ENCODE measurements at places on chromosomes 4 and X.
A peak's percentile ranks its signal among the peaks of the same experiment; 100 is the strongest.

DNA sequence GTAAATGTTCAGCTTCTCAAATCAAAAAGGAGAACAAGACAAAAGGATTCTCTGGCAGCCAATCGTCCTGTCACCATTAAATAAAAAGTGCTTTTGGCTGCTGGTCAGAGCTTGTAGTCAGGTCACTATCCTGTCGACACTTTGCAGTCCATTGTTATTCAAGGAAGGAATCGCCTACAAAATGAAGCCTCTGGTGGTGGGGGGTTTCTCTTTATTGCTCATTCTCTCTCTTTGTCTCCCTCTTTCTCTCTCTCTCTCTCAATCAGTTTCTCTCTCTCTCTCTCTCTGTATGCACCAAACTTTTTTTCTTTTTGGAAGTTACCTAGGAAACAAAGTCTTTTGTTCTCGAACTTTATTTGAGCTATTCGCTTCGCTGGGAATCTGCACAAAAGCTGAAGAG, 17.6 kb upstream of the SCML1 start:
- DNase-seq: no peak

- no peak for DNase-seq
These were observed 2.7 kb downstream of the SLC39A8 start for GRCh38 chr4:102342404-102343074.

DNA sequence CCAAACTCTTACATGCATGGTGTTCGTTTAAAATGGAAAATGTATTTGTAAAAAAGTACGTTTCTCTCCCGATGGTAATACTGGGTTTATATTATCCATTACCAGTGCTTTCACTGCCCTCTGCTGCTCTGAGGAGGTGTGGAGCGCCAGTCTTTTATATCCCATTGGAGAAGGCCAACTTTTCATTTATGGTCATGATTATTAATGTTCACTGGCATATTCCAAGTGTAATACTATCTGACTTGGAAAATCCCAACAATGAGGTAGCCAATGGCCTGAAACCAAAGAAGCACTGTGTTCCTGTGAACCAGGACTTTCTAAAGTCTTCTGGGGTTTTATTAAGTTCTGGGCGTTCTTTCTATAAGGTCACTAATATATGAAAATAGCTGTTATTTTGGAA, 80.7 kb downstream of the SYNPO2 start:
- peak; percentile 65 for DNase-seq

GRCh38 chr4:6205973-6206372, 5.6 kb upstream of the JAKMIP1 start:
- no peak for DNase-seq

DNA sequence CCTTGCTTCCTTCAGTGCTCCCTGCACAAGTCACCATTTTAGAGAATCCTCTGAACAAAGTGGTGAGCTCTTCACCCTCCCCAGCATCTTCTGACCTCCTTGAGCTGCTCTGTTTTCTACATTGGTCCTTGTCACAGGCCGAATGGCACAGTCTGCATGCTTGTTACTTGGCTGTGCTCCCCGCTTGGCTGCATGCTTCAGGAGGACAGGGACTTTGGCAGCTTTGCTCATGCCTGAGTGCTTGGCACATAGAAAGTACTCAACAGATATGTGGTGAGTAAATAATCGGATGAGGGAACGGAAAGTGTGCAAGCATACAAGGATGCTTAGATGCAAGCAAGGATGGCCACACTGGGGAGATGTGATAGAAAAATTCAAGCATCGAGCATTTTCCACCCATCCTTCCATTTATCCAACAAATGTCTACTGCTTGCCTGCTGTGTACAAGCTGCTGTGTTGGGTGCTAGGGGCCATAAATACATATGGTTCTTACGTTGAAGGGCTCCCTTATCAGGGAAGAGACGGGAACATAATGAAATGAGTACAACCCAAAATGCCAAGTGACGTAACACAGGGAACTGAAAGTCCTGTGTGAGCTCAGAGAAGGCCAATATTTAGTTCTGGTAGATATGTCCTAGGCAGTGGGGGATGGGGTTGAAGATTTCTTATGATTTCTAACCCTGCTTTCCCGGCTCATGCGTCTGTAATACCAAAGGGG, 31.2 kb downstream of the SLC2A9 start:
- no peak for DNase-seq

- peak; percentile 39 for DNase-seq
These were observed 586.9 kb upstream of the NR3C2 start for GRCh38 chr4:149029056-149029651.

DNA sequence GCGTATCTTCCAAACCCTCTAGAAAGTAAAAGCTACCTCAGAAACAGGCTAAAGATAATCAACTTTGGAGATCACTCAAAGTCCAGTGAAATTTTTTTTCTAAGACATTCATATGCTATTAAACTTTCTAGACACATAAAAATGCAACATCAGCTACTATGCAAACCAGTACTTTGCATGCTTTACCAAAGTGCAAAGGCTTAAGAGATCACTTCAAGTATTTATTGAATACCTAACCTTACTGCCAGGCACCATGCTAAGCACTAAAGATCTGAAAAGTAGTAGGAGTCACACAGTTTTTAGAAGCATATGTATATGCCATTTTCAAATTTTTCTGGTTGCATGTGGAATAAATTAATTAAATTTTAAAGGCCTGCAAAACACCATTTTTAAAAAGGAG, 115.8 kb downstream of the THOC2 start:
- no peak for DNase-seq

DNA sequence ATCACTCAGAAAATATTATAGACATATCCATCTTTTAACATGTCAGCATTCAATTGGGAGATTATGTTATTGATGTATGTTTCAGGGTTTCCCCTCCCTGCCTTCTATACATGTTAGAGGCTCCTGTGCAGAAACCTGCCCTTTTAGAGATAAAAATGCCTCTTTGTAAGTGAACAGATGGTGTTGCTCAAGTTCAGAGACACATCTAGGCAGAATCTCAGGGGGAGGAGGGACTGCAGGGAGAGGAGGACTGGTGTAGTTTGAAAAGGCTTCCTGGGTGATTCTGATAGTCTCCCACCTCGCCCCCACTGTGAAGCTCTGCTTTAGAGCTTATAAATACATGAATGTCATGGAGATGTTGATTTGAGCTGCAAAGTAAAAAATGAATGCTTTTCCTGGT, 12.0 kb upstream of the UNC5C start:
- no peak for DNase-seq

DNA sequence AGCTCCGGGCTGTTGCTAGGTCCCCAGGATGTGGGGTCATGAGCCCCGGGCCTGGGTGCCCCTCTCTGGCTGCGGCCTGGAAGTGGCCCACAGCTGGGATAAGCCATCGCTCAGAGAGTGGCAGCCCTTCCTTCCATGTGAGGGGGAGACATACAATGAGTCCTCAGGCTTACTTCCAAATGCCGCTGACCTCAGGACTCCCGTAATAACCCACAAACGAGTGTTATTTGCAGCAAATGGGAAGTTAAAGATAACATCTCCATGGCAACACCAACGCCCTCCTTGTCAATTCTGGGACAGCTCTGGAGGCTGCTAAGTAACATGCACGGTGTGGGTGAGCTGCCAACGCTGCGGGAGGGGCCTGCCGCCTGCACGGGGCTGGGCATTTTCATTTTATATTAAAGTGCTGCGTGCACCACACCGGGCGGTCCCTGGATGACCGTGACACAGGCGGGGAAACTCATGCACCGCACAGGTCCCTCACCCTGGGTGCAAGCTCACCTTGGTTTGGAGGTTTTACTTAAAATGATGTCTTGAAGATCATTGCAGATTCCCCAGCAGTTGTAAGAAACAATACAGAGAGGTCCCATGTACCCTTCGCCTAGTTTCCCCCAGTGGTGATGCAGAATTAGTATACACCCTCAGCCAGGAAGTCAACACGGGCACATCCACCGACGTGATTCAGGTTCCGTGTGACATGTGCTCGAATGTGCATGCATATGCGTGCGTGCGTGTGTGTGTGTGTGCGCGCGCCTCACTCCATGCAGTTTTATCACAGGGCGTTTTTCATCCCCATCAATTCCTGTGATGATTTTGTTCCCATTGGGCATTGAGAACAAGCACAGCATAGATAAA, 79.4 kb downstream of the ABLIM2 start:
- no peak for DNase-seq

GRCh38 chr4:183906739-183907651, 1.9 kb downstream of the STOX2 start:
- no peak for DNase-seq

- DNase-seq: no peak
These were observed 563 bp downstream of the FAM13A start for GRCh38 chr4:89056292-89056952.

GRCh38 chrX:12115377-12115776, 22.9 kb upstream of the FRMPD4 start:
- DNase-seq: peak; percentile 10

GRCh38 chrX:47878198-47878597, 41.5 kb downstream of the ZNF81 start:
- no peak for DNase-seq

GRCh38 chrX:22147214-22147613, 115.1 kb downstream of the PHEX start:
- DNase-seq: peak; percentile 10

DNA sequence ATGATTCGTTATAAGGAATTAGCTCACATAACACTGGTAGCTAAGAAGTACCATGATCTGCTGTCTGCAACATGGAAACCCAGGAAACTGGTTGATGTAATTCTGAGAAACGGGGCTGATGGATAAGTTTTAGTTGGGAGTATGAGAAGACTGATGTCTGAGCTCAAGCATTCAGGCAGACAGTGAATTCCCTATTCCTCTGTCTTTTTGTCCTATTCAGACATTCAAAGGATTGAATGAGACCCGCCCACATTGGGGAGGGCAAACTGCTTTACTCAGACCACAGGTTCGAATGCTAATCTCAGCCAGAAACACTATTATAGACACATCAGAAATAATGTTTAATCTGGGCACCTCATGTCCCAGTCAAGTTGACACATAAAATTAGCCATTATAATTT, 515.5 kb downstream of the STPG2 start:
- DNase-seq: no peak

GRCh38 chrX:39826813-39827543, 270.8 kb downstream of the BCOR start:
- DNase-seq: no peak

DNA sequence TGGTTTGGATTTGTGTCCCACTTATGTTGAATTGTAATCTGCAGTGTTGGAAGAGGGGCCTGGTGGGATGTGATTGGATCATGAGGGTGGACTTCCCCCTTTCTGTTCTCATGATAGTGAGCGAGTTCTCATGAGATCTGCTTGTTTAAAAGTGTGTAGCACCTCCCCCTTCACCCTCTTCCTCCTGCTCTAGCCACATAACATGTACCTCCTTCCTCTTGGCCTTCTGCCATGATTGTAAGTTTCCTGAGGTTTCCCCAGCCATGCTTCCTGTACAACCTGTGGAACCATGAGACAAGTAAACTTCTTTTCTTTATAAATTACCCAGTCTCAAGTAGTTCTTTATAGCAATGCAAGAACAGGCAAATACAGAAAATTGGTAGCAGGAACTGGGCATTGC, 138.7 kb downstream of the INPP4B start:
- DNase-seq: peak; percentile 38

DNA sequence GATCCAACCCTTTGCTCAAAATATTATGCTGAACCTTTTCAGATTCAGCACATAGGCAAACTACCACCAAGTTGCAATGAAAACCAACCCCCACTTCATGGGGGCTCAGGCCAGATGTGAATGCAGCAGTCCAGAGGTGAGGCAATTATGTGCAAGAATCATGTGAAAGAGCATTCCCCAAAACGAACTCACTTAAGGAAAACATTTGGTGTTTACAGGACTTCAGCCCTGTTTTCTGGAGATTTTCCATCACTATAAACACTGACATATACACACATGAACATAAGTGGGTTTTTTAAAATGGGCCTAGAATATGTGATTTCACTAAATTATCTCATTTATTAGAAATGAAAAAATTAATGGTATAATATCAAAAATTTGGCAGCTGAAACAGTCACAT, 31.5 kb downstream of the BMP3 start:
- DNase-seq: no peak

DNA sequence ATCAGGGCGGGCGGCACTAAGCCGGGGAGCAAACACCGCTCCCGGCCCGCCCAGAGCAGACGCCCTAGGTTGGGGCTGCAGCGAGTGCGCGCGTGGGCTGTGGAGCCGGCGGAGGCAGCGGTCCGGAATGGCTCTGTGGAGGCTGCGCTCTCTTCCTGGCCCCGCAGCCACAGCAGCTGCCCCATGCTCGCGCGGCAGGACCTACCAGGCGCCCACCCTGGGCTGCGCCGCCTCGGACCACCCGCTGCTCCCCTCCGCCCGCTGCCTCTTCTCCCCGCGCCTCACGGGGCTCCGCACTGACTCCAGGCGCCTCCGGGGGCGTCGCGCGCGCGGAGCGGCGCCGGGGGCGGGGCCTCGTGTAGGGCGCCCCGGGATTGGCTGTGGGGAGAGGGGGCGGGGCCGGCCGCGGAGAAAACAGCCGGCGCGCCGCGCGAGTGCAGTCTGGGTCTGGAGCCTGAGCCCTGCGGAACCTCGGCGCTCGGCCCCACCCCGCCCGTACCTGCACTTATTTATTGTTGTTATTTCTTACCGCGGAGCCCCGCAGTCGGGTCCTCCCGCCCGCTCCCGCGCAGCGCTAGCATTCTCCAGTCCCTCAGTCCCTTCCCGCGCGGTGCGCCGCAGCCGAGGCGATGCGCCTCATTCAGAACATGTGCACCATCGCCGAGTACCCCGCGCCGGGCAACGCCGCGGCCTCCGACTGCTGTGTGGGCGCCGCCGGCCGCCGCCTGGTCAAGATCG, at the start of gene RASL11B:
Gene RASL11B (plus strand): TSS at position 439 of the 738 bp plus-strand sequence. CDS start 191 bp downstream, at position 630.
- DNase-seq: peak; percentile 81

- DNase-seq: no peak
These were observed 97.9 kb upstream of the PDE5A start for GRCh38 chr4:119726505-119726904.

GRCh38 chr4:182643801-182644682, 273.1 kb downstream of the DCTD start:
- peak; percentile 71 for DNase-seq

- DNase-seq: no peak
These were observed 40.0 kb upstream of the SMARCA5 start for GRCh38 chr4:143473334-143474126.

DNA sequence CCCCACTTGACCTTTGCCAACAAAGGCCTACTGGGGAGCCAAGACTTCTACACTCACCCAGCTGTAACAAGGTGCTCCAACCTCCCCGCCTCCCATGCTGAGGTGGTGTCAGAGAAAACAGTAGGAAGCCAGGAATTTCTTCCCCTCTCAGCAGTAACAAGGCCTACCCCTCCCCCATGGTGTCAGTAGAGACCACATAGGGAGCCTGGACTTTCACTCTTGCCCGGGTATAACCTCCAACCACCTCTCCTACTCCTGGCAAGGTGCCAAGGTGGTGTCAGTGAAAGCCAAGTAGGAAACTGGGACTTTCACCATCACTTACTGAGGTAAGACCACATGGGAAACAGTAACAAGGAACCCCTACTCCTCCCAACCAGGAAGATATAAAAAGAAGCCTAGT, 93.1 kb downstream of the SLC16A2 start:
- DNase-seq: peak; percentile 54

Data from kidney tubule cell (primary cell).